ELR (cell line): ENCODE measurements at places on chromosomes 4 and X.

DNA sequence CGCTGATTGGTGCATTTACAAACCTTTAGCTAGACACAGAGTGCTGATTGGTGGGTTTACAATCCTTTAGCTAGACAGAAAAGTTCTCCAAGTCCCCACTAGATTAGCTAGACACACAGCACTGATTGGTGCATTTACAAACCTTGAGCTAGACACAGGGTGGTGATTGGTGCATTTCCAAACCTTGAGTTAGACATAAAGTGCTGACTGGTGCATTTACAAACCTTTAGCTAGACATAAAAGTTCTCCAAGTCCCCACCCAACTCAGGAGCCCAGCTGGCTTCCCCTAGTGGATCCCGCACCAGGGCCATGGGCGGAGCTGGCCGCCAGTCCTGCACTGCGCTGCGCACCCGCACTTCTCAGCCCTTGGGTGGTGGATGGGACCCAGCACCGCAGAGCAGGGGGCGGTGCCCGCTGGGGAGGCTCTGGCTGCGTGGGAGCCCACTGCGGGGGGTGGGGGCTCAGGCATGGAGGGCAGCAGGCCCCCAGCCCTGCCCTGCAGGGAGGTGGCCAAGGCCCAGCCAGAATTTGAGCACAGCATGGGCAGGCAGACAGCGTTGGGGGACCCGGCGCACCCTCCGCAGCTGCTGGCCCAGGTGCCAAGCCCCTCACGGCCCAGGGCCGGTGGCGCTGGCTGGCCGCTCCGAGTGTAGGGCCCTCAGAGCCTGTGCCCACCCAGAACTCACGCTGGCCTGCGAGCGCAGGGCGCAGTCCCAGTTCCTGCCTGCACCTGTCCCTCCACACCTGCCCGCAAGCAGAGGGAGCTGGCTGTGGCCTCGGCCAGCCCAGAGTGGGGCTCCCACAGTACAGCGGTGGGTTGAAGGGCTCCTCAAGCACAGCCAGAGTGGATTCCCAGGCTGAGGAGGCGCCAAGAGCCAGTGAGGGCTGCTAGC is 608.9 kb upstream of the LCORL start:
- no peak for DNase-seq

DNA sequence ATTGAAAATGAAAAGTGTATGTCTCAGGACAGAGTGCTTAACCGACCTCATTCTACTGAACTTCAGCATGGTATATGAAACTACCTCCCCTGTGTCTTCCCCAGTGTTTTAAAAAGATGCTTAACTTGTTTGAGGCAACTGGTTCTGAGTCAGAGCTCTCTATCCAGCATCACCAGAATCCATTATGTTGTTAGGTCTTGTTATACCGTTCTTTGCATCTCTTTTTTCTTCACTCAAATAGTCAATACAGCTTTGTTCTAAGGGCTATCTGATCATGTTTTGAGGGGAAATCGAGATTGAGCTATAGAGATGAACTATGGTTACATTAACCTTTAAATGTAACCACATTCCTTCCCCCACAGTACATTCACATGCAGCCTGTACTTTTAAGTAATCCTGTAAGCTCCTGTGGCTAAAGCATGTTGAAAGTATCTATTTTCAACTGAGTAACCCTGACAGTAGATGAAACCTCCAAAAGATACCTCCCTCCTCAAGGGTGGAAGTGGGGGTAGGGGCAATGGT is 514.4 kb downstream of the RPA4 start:
- peak; percentile 26 for DNase-seq

GRCh38 chr4:20359692-20360091 is 108.0 kb downstream of the SLIT2 start:
- no peak for DNase-seq

- peak; percentile 51 for DNase-seq
Observed at GRCh38 chrX:140664939-140665338, 44.6 kb upstream of the LINC00632 start.

- DNase-seq, result no peak
Observed at GRCh38 chr4:173289353-173289727, 44.8 kb downstream of the HMGB2 start.

DNA sequence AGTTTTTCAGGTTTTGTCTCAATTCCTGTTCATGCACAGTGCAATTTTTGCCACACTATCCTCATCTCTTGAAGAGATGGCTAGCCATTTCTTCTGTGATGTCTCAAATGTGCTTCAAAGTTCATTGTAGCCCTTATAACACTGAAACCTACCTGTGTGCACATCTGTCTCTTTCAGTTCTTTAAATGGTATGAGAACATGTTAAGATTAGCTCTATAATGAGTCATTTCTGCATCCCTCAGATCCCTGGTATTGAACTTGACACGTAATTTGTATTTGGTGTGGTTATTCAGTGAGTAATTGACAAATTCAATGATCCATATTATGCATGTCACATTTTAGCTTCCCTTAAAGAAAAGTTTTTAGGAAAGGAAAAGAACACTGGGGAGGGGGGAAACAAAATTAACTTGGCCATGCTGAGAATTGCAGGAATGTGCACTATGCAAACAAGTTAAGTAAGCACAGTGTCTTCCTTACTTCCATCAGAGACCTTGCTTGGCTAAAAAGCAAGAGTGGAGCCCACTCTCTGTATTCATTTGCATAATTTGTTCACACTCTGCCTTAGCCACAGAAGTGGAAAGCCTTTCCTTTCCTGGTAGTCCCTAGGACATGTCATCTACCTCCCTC is 659.8 kb upstream of the MAGEB2 start:
- no peak for DNase-seq

DNA sequence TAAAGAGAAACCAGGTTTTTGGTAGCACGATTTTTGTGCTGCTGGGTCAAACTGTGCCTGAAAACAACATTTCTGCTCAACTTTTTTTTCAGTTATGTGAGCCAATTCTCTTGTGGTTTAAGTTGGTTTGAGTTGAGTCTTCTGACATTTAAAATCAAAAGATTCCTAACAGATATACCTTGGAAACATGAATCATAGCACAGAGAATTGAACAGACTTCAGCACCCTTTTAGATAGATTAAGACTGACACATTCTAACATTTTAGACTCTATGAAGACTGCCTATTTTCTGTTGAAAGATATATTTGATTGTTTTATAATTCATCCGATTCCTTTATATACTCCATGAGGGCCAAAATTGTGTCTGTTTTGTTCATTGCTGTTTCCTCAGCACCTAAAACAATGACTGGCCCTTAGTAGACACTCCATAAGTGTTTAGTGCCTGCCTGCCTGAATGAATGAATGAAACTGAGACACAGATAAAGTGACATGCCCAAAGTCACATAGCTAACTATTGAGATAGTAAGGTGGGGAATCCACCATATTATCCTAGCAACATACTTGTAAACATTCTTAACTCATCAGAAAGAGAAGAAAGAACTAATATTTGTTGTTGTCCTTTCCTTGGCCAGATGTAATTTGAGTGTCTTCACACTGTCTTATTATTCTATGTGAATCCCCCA is 624.0 kb downstream of the MID1IP1 start:
- no peak for DNase-seq

DNA sequence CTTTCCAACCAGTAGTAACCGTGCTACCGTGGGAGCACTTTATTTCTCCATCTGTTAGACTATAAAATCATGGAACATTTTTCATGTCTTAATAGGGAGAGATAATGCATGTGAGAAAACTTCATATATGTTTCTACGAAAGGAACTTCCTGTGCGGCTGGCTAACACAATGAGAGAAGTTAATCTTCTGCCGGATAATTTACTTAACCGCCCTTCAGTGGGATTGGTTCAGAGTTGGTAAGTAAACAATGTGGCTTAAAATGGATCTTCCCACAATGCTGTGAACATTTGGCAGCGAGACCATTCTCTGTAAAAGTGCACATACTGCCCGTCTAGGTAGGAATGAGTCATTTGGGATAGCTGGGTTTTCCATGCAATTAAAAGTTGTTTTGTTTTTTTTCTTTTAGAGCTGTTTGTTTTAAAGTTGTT is 29.6 kb downstream of the PDK3 start:
- DNase-seq, result peak; percentile 62

GRCh38 chrX:12245650-12246645 is 107.7 kb downstream of the FRMPD4 start:
- peak; percentile 75 for DNase-seq

DNA sequence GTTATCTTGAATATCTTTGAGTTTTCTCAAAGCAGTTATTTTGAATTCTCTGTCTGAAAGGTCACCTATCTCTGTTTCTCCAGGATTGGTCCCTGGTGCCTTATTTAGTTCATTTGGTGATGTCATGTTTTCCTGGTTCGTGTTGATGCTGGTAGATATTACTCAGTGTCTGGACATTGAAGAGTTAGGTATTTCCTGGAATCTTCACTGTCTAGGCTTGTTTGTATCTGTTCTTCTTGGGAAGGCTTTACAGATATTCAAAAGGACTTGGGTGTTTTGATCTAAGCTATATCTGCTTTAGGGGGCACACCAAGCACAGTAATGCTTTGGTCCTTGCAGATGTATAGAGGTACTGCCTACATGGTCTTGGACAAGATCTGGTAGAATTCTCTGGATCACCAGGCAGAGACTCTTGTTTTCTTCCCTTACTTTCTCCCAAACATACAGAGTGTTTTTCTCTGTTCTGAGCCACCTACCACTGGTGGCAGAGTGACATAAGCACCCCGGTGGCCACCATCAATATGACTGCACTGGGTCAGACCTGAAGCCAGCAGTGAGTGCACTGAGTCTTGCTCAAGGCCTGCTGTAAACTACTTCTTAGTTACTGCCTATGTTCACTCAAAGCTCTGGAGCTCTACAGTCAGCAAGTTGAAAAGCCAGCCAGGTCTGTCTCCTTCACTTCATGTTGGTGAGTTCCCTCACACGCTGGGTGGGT is 193.5 kb upstream of the AMOT start:
- DNase-seq, result no peak

- DNase-seq, result peak; percentile 6
Observed at GRCh38 chr4:118676128-118676527, 9.1 kb upstream of the METTL14 start.

- DNase-seq, result no peak
Observed at GRCh38 chr4:35948171-35948570, 296.1 kb downstream of the ARAP2 start.

DNA sequence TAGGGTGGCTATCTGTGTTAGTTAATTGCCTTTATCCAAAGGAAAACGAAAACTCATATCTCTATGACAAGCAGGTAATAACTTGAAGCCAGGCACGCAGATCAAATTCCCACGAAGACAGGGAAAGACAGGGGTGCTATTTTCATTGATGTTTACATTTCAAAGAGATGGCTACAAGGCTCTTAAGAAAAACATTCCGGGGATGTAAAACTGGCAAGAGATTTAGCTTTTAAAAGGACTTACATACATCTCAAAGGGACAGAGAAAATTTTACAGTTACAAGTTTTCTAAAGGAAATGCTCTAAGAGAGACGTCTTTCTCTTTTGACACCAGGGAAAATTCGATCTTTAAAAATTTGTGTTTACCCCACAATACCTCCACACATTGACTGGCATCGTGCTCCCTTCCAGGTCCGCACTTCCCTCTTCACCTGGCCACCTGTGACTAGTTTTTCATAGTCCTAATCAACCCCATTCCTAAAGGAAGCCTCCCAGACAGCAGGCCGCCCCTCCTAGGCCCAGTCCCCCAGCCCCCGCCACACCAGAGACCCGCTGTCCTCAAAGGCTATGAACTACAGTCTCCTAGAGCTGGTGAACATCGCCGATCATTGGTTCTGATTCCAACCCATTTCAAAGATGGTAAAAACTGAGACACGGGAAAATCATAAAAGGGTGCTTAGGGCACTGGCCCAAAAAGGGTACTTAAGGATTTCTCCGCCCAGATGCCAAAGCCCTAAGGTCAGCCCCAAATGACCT is 649 bp upstream of the ARAF start:
- no peak for DNase-seq

DNA sequence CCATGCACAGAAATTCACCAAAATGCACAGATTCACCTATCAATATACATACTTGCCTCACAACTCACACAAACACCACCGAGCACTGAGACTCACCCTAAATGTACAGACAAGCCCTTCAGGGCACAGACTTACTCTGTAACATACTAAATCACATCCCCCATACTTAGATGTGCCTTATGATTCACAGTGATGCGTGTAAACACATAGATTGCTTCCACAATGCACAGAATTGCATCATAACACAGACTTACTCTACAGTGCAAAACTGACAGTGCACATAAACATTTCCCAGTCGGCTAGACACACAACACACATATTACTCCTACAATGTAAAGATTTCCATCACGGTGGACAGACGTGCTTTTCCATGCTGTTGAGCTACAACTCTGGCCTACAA is 6.2 kb downstream of the LINC00632 start:
- peak; percentile 70 for DNase-seq

GRCh38 chr4:129788486-129788885 is 692.5 kb downstream of the C4orf33 start:
- no peak for DNase-seq

GRCh38 chrX:12330841-12331240 is 192.6 kb downstream of the FRMPD4 start:
- DNase-seq, result no peak

DNA sequence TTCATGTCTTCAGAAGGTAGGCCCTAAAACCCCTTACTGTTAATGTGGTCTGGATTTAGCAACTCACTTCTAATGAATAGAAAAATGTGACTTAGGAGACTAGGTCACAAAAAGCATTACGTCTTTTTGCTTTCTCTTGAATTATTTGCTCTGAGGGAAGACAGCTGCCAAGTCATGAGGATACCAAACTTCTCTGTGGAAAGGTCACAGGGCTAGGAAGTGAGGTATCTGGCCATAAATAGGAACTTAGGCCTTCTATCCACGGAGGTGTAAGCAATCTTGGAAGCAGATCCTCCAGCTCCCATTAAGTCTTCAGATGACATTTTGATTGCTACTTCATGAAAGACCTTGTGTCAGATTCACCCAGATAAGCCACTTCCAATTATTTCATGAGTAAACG is 120.6 kb downstream of the JADE1 start:
- DNase-seq, result no peak

DNA sequence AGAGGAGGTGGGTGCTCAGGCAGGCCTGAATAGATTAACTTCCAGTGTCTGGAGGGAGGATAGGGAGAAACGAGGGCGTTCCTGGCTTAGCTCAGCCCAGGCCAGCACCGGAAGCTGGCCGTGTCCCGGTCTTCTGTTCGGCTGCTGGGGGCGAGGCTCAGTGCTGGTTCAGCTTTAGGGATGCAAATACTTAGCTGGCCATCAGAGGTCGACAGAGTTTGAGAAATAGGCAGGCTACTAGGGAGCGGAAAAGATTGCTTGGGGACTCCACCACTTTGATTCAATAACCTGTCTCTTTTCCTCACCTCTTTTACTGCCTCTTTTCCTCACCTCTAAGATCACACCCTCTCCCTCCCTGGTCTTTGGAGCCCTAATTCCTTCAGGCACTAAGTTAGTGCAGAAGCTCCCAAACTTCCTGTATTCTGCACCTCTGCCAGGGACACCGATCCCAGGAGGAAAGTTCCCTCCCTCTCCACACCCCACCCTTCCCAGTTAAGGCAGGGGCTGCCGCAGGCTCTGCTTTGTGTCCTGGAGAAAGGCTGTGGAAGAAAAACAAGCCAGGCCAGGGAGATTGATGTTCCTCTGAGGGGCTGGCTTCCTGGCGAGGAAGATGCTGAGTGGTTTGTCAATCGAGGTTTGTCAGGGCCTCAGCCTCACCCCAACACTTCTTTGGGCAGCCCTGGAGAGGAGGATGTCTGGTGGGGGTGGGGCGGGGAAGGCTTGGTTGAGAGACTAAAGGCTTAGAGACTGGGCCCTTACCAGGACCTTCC is 6.0 kb upstream of the EFNB1 start:
- DNase-seq, result peak; percentile 66

GRCh38 chr4:25844961-25845712 is 17.7 kb downstream of the SEL1L3 start:
- DNase-seq, result no peak
